ENCODE measurements at places on chromosomes 11 and 22.

- no peak for DNase-seq
Observed at GRCh38 chr11:71172680-71173079, 79.7 kb downstream of the SHANK2 start.

DNA sequence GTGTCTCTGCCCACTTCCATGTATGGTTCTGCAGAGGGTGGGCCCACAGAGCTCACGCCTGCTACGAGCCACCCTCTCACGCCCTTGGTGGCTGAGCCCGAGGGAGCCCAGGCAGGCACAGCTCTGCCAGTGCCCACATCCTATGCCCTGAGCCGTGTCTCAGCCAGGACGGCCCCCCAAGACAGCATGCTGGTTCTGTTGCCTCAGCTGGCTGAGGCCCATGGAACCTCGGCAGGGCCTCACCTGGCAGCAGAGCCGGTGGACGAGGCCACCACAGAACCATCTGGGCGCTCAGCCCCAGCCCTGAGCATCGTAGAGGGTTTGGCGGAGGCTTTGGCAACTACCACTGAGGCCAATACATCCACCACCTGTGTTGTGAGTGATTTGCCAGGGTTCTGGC, 64.0 kb downstream of the OTOG start:
- no peak for DNase-seq

- no peak for DNase-seq
Observed at GRCh38 chr22:24421428-24421931, 5.9 kb upstream of the ADORA2A start.

DNA sequence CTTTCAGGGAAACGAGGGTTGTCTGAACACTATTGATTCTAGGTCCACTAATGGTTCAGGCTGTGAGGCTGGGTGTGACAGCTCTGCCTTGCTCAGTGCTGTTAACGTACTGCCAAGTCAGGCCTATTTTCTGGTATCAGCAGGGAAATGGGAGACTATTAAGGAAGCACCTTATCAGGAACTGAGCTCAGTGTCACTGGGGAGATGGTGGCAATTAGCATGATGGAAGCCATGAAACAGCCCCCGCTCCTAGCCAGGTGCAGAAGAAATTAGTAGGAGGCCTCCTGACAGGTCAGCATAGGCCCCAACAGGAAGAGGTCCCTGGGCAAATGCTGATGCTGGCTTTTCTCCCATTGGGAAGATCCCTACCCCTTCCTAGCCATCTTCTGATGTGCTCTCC, 42.6 kb upstream of the LMO2 start:
- no peak for DNase-seq

DNA sequence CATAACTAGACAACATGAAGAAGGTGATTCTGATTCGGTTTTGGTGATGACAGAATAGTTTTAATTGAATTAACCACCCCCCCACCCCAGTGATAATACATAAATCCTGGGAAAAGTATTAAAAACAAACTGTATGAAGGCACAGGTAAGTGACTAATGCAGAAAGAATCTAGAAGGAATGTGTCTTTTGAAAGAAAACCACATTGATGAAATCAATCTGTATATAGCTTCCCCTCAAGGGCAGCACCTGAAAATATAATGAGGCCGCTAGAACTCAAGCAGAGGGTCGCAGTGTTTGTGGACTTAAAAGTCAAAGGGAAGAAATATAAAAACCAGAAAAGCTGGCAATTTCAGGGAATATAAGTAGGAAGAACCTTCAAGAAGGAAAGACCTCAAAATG, 580.5 kb upstream of the CHORDC1 start:
- DNase-seq = no peak

- DNase-seq = no peak
Observed at GRCh38 chr11:71173709-71174108, 78.7 kb downstream of the SHANK2 start.

DNA sequence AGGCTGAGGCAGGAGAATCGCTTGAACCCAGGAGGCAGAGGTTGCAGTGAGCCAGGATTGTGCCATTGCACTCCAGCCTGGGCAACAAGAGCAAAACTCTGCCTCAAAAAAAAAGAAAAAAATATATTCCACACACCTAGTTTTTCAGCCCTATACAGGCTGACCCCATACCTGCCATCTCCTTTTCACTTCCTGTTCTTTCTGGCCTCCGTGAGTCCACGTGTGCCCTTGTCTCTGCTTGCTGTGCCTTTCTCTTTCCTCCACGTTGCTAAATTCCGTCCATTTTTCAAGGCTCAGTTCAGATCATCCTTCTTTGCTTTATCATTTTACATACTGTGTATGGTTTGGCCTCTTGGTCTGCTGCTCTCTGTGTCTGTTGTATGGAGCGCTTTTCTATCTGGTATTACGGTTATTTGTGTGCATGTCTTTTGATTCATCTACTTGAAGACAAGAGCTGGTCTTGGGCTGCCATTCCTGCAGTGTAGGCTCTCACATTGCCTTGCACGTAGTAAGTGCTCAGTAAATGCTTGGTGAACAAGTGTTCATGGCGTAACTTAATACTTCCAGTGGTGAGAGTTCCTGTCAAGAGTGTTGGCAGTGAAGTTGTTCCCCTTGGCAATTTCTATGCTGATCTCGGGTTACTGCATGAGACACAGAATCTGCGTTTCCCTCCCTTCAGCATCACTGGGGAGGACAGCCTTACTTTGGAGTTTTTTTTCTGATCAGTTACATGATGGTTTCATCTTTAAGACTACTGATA, 57.5 kb downstream of the PTPRJ start:
- DNase-seq = no peak

GRCh38 chr22:21013657-21014201, 1.2 kb upstream of the P2RX6 start:
- DNase-seq = no peak

- DNase-seq = no peak
Observed at GRCh38 chr22:49865156-49865555, 11.5 kb downstream of the ZBED4 start.

- no peak for DNase-seq
Observed at GRCh38 chr11:45083544-45084087, 62.8 kb upstream of the PRDM11 start.

DNA sequence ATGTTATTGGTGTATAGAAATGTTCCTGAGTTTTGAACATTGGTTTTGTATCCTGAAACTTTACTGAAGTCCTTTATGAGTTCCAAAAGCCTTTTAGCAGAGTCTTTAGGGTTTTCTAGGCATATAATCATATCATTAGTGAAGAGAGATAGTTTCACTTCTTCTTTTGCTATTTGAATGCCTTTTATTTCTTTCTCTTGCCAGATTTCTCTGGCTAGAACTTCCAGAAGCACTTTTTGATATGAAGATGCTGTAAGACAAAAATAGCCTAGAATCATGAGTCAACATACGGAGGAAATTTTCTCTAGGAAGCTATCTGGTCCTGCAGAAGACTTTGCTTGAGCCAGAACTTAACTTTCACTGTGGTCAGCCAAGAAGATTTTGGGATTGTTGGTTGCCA, 86.7 kb upstream of the IZUMO1R start:
- no peak for DNase-seq

DNA sequence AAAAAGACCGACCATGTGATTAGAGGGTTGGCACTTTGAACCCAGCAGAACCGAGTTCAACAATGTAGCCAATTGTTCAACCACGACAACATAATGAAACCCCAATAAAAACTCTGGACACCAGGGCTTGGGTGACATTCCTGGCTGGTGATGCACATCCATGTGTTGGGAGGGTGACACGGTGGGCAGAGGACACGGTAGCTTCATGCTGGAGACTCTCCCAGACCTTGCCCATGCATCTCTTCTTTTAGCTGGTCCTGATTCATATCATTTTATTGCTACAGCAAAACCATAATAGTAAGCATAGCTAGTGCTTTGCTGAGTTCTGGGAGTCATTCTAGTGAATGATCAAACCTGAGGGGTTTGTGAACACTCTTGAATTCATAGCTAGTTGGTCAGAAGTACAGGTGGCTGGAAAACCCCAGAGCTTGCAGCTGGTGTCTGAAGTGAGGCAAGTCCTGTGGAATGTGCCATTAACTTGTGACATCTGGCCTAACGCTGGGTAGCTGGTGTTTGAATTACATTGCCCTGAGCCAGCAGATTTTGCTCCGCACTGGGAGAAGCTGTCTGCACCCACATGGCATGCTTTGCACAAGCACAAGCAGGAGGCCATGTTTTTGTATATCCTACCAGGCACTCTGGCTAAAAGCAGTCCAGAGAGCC, 14.0 kb downstream of the RPUSD4 start:
- no peak for DNase-seq

DNA sequence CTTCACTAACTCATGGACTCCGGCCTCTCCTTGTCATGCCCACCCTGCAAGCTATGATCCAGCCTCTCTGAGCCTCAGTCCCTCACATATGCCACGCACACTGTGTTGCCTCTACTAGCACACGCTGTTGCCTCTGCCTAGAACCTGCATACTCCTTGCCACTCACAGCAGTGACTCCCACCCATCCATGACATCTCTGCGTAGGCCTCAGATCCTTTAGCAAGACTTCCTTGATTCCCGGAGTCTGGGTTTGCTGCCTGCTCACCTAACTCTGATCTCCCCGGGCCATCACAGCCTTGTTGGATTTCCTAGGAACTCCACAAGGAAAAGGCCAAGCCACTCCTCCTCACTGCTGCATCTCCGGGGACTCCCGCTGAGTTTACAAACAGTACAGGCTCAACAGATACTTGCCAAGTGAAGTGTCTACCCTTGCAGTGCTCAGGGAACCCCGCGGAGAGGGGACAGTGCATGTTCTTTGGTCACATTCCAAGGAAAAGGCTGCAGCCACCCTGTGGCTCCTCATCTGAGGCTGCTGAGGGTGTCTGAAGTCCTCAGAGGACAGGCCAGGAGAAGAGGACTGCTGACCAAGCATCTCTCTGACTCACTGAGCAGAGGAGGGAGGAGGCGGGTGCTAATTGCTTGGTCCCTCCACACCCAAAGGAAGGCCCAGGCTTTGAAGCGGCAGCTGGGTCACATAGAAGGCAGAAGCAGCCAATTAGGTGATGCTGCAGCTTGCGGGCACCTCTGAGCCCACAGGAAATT, 42.4 kb upstream of the NAV2 start:
- DNase-seq = peak; percentile 34

- DNase-seq = no peak
Observed at GRCh38 chr11:115893461-115894099, 389.4 kb upstream of the CADM1 start.

DNA sequence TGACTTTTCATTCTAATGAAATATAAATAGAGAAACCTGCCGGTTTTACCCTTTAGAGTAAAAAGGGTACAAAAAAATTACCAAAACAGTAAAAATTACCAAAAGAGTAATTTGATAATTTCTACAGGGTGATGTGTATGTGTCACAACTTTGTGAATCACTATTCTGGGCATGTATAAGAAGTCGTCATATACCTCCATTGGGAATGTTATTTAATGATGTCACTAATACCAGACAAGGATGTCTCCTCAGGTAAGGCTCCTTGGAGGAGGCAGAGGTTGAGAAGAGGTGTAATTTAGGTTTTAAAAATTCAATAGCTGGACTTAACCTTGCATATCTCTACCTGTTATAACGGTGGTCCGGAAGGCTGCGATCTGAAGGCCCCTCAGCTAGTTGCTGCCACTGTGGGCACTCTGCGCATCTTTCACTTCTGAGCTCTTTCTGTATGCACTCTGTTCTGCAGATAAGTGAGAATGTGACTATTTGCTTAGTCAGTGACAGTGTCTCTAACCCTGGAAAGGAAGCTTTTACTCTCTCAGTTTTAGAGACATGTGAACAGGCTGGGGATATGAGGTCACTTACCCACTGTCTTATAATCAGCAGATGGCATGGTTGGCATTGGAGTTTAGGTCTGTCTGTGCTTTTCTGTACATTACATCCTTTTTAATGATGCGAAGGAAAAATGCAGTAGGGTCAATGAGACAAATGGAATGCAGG, 987 bp upstream of the NCR3LG1 start:
- DNase-seq = no peak

- DNase-seq = peak; percentile 61
Observed at GRCh38 chr11:65493367-65494176, 5.3 kb upstream of the MALAT1 start.

- no peak for DNase-seq
Observed at GRCh38 chr22:38831166-38831945, 12.5 kb downstream of the NPTXR start.

GRCh38 chr11:122102426-122102825, 13.6 kb downstream of the BLID start:
- no peak for DNase-seq

DNA sequence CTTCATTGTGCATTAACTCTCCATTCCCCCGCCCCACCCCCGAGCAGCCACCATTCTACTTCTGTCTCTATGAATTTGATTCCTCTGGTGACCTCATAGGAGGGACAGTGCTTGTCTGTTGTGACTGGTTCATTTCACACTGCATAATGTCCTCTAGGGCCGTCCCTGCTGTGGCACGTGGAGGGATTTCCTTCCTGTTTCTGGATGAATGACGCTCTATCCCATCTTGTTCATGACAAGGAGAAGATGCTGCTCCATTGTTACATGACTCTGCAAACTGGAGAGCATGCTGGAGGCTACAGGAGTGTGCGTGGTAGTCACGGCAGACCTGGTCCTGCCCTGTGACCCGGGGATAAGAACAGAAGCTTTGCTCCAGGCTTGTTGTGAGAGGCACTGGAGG, 61.3 kb downstream of the RTL6 start:
- DNase-seq = no peak

DNA sequence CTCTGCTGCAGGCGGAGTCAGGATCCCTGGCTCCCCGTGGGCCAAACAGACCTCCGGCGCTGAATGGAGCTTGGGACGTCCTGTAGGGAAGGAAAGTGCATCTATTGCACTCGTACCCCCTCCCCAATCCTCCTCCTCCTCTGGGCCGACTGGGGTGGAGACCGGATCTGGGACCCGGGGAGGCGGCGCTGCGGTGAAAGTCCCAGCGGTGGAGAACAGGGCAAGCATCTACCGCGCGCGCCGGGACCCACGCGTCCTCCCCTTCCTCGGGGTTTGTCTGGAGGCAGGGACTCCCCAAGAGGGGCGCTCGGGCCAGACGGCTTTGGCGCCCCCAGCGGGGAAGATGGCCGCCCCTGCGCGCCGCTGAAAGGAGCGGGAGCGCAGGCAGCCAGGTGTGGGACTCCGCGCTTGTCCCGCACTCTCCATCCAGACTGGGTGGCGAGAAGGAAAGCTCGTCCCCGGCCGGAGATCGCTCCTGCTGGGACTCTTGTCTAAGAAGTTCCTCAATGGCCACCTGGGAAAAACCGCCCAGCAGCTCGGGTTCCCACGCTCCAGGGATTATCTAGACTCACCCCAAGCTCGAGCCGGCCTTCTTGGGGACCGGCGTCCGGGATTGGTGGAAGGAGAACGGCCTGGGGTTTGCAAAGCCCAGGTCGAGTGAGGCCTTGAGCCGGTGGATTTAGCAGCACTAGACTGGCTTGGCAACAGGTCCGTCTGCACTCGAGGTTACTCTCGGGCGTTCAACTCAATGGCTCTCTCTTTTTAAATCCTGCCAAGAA, 718 bp downstream of the FADS2 start:
- peak; percentile 50 for DNase-seq

DNA sequence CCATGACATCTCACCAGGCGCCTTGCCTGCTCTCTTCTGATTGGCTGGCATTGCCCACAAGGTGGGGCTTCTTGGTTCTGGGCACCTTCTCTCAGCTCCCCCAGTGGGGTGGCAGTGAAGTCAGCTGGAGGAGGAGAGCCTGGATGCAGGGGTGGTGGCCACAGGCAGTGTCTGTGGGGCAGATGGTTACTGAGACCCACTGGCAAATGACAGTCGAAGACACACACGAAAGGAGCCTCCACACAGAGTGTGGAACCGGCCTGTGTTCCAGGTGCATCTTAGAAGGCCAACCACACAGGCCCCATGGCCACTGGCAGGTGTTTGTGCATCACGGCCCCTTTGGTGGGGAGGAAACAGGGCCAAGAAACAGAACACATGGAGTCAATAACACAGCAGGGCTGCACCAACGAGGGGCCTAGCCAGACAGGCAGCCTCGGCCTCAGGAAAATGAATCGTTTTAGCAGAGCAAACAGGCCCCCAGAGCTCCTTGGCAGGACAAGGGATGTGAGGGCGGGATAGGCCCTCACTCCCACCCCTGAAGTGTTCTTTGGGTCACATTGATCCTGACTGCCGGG, 683.4 kb downstream of the TBC1D22A start:
- DNase-seq = no peak
